ENCODE measurements at places on chromosomes 7 and 10.

DNA sequence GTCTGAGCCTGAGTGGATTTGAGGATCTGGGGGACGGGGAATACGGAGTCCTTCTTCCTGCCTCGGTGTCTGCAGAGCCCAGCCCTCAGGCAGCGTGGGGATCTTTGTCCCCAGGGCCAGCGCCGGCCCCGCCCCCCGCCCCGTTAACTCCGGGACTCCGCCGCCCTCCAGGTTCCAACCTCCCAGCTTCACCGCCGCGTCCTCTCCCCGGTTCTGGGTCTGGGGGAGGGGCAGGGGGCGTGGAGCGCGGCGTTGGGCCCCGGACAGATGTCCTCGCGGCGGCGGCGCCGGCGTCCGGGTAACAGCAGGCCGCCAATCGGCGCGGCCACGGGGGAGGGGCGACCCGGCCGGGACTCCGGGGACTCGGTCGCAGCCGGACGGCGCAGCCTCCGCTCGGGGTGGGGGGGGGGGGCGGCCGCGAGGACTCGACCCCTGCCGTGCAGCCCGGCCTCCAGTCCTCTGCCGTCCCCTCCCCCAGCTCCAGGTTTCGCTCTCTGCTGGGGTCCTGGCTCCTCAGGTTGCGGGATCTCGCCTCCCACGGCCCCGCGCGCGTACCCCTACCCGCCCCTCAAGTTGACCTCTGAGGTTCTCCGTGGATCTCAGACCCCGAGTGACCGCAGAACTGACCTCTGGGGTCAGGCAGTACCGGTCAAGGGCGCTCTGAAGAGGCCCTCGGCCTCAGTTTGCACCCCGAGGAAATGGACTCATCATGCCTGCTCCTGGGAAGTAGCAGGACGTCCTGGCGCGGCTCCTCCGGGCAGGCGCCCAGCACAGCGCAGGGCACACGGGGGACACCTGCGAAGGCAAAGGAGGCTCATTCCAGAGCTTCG lies 2.3 kb upstream of the ELFN1 start:
- no peak for DNase-seq

- no peak for DNase-seq
Observed at GRCh38 chr10:123862421-123863182, 29.0 kb downstream of the CPXM2 start.

GRCh38 chr7:28908775-28909174 lies 49.4 kb downstream of the TRIL start:
- no peak for DNase-seq

DNA sequence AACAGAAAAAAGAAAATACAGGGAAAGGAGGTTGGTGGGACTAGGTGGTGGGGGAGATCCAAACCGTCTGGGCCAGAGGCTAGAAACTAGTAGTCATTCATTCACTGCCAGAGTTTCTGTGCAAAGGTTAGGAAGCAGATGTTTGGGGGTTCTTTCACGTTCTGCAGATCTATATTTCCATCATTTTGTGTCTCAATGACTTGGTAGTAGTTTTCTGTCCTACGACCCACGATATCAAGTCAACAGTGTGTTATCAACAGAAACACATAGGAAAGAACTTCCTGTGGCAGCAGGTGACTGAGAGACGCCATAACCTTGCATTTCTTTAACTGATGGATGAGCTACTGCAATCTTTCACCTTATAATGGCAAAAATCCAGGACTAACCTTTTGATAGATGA lies 1.8 kb downstream of the CEP55 start:
- no peak for DNase-seq

DNA sequence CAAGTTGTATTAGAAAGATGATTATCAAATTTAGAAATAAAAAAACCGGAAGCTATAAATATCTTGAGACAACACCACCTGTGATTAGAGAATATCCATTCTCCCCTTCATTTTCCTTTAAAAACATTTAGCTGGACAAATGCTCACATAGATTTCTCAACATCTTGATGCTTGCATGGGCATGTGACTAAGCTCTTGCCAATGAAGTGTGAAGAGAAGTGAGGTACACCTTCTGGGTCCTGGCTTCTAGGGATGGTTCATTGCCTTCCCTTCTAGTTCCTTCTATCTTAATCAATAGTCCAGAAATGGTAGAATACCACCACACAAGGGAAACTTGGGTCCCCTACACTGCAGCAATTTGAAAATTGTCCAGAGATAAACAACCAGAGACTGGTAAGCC lies 41.0 kb downstream of the WAPL start:
- no peak for DNase-seq

DNA sequence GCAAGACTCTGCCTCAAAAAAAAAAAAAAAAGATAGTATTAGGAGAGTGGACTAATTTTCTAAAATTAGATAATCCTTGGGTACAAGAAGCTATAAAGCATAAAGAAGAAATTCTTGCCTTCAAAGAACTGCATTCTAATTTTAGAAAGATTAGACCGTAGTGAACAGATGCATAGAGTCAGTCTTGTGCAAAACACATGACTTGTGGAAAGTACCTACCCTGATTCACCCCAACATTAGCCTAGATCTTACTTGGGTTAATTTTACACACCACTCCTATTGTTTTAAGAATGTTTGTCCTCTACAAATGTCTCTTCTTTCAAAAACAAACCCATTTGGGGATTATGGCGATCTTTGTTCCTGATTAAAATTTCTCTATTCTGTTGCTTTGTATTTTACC lies 38.9 kb upstream of the SP8 start:
- no peak for DNase-seq

- DNase-seq, result no peak
Observed at GRCh38 chr10:62231371-62231770, 37.3 kb downstream of the RTKN2 start.

DNA sequence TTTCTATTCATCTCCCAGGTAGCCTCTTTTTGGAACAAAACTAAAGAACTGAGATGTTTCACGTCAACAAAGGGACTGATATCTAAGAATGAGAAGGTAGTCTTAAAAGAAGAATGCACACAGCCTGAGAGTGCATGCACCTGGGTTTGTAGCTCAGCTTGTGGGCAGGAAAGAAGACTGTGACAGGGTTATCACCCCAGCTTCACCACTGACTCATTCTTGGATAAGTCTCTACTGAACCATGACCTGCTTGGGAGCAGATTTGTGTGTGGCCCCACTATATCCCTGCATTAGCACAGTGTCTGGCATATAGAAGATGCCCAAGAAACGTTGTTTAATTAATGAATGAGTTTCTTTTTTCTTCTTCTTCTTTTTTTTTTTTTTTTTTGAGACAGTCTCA lies 187.5 kb downstream of the GPAM start:
- no peak for DNase-seq

DNA sequence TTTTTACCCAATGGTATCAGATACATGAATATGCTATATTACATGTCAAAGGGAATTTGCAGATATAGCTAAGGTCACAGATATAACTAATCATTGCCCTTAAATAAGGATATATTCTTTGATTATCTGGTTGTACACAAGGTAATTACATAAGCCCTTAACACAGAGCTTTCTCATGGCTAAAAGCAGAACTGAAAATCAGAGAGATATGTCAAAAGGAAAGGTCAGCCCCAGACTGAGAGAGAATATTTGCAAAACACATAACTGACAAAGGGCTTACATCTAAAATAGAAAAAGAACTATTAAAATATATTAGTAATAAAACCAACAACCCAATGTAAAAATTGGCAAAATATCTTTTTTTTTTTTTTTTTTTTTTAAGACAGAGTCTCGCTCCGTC lies 1029.5 kb upstream of the LRRN3 start:
- no peak for DNase-seq

DNA sequence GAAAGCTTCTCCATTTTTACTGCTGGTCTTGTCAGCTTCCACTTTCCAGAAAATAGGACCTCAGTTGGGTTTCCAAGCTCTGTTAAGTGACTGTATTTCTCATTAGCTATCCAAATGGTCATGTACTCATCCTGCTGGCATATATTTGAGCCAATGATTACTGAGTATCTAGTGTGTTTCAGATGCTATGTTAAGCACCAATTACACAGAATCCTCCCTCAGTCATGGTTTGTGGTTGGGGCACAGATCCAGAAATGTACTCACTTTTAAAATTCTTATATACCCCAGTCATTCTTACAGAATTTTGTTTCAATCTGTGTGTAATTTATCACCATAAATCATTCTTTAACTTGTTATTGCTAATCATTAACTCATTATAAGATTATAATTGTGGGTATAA lies 362.3 kb upstream of the MTPN start:
- no peak for DNase-seq

DNA sequence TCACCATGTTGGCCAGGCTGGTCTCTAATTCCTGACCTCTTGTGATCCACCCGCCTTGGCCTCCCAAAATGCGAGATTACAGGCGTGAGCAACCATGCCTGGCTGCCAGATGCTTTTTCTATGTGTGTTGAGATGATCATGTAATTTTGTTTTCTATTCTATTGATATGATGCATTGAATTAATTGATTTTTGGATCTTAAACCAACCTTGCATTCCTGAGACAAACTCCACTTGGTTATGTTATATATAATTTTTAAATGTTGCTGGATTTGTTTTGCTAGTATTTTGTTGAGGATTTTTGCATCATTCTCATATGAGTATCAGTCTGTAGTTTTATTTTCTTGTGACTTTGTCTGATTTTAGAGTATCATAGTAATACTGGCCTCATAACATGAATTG lies 192.8 kb downstream of the ADK start:
- no peak for DNase-seq

GRCh38 chr10:133390597-133391248 lies 3.2 kb upstream of the MTG1 start:
- no peak for DNase-seq

- DNase-seq, result no peak
Observed at GRCh38 chr10:43854007-43854406, 205.3 kb upstream of the ZNF32 start.

GRCh38 chr7:157010588-157011332 lies at the start of gene MNX1:
Gene MNX1, minus strand, starts transcription at chr7:157010663. Its CDS starts 313 bp downstream, at chr7:157010350.
- DNase-seq, result no peak
